GM03348 (cell line): ENCODE measurements at places on chromosomes 4 and X.

DNA sequence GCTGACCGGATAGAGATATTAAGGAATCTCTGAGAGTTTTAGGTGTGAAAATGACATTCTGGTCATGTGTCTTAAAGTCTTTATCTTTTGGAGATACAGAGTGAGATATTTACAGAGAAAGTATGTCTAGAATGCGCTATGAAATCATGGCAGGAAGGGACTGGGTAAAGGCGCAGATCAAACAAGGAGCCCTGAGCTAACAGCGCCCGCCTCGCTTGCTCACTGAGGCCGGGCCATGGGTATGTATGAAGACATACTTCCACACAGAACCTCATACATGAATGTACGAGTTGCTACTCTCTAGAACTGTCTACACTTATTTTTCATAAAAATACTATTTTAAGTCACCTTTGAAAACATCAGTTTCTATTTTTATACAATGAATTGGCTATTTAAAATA, 20.0 kb downstream of the FAM53A start:
- no peak for DNase-seq

DNA sequence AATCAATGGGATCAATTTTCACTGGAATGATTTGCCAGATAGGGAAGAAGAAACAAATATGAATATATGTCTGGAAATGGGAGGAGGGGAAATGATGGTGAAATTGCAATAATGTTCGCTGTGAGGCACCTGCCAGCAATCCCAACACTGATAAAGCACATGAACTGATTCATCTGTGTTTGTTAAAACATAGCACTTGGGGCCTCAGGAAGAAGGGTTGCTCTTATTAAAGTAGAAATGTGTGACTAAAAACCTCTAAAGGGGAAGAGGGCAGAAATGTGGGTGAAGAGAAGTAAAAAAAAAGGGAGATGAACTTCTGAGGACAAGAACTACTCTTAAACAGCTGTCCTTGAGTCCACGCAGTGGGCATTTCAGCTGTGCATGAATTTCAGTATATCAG, 101.4 kb downstream of the C4orf51 start:
- no peak for DNase-seq

DNA sequence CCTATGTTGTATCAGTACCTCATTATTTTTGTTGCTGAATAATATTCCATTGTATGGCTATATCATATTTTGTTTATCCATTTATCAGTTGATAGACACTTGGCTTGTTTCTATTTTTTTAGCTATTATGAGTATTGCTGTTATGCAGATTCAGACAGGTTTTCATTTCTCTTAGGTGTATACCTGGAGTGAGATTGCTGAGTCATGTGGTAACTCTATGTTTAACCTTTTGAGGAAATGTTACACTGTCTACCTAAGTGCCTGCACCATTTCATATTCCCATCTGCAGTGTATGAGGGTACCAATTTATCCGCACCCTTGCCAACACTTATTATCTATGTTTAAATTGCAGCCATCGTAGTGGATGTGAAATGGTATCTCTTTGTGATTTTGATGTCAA, 43.0 kb upstream of the SH3RF1 start:
- DNase-seq = no peak

- DNase-seq = peak; percentile 55
Measured at GRCh38 chrX:102745857-102746584, 25.5 kb downstream of the GPRASP3 start.

GRCh38 chrX:6678313-6678712, 143.4 kb upstream of the VCX3A start:
- DNase-seq = no peak

DNA sequence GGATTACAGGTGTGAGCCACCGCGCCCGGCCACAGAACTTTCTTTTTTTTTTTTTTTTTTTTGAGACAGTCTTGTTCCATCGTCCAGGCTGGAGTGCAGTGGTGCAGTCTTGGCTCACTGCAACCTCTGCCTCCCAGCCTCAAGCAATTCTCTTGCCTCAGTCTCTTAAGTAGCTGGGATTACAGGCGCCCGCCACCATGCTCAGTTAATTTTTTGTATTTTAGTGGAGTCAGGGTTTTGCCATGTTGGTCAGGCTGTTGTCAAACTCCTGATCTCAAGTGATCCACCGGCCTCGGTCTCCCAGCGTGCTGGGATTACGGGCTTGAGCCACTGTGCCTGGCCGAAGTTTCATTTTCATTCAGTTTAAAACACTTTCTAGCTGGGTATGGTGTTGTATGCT, 16.4 kb downstream of the FAM193A start:
- DNase-seq = no peak

- no peak for DNase-seq
Measured at GRCh38 chrX:110722135-110722534, 73.5 kb downstream of the CHRDL1 start.

DNA sequence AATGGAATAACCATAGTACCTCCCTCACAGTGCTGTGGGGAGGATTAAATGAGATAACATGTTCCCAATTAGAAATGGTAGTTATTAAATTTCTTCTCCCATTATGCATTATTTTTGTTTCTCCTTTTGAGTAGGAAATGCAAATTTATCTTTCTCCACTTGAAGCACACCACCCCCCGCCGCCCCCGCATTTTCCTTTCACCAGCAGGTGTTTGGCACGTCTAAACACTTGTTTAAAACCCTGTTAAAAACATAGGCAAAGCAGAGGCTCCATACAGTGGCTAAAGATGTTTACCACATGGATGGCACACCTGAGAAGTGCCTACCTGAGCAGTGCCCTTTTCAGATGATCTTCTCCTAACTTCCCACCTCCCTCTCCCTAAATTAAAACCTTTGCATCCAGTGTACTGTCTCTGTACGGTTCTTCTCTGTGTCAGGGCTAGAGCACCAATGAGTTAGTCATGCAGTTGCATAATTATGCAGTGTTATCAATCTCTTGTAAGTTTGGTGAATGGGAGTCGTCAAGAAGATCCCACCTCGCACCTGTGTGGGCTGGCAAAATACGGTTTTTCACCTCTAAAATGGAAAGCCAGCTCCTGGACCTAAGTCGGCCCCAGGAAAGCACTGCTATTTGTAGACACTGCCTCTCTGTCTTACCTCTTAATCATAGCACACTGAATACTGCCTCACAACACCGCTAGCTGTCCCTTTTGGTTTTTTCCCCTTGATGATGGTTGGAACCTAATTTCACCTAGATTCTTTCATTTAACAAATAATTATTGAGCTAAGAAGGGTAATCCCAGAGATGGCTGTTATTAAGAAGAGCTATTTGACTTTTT, 122.0 kb downstream of the CT47B1 start:
- no peak for DNase-seq

DNA sequence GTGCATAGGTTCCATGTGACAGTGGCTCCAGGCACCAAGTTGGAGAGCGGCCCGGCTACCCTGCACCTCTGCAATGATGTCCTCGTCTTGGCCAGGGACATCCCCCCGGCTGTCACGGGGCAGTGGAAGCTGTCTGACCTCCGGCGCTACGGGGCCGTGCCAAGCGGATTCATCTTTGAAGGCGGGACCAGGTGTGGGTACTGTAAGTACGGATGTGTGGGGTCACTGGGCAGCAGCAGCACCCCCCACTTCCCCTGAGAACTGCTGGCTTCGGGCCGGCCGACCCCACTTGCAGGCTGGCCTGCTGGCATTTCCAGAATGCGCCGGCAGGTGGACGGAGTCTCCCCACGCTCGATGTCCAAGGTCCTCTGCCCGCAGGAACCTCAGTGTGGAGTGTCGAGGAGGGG, 13.2 kb downstream of the DOK7 start:
- DNase-seq = no peak

DNA sequence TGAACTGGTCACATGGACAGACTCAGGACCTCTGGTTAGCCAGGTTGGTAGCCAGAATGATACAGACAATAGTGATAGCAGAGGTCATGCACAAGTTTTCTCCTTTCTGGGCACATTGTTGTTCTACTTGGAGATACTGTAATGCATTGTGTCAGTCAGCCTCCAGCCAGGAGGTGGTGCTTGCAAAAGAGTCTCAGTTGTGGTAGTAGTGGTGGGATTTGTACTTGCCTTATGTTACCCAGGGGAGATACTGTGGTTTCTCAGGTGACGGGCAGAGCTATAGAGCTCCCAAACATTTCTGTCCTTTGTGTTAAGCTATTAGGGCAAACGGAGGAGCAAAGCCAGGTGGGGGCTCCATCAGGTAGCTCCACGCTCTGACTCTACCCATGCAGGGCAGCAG, 190.5 kb downstream of the STPG2 start:
- no peak for DNase-seq

GRCh38 chr4:85598936-85599335, 124.0 kb downstream of the ARHGAP24 start:
- DNase-seq = no peak

DNA sequence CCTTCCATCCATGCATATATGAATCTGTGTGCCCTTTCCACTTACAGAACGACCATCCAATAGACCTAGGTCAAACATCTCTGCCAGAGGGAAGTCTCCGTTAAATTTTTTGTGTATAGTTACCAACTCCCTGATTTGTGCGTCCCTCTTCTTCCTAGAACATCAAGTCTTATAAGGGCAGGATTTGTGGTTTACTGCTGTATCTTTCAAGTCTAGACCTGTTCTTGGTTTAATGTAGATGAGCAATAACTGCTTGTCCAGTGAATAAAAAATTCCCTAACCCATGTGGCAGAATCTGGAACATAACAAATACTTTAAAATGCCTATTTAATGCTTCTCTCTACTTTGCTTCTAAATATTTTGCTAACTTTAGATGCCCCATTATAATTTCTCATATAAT, 988.8 kb downstream of the RAPGEF2 start:
- DNase-seq = no peak

GRCh38 chr4:101127176-101127790, 220.0 kb downstream of the PPP3CA start:
- DNase-seq = no peak

- DNase-seq = no peak
Measured at GRCh38 chrX:94454606-94455005, 780.6 kb downstream of the FAM133A start.

DNA sequence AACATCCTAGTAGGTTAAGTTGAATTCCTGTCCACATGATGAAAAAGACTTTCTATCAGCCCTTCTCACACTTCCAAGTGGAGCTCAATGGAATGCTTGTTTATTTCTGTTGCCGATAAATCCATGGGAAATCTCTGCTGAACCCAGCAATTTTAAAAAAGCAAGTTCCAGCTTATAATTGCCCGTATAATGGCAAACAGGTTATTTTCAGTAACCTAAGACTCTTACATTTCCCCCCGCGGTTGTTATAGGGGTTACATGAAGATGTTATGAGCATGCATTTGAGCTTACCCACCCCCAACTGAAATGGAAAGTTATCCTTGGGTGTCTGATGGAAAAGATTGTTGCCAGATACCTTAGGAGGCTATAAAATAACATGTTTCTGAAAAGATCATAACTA, 136.2 kb downstream of the PALLD start:
- no peak for DNase-seq

DNA sequence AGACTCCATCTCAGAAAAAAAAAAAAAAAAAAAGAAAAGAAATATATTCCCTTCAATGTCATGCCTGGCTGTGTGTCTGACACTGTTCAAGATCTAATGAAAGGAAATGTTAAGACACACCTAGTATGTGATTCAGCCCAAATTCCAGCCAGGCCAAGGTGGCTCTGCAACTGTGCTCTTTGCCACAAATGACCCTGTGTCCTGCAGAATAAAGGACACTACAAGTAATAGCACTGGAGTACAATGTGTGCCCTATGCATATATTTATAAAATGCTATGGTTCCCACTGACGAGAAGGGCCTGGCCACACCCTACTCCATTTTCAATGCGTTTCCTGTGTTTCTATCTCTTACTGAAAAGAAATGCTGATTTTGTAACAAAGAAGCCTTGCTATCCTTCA, 98.0 kb upstream of the SORBS2 start:
- DNase-seq = no peak

DNA sequence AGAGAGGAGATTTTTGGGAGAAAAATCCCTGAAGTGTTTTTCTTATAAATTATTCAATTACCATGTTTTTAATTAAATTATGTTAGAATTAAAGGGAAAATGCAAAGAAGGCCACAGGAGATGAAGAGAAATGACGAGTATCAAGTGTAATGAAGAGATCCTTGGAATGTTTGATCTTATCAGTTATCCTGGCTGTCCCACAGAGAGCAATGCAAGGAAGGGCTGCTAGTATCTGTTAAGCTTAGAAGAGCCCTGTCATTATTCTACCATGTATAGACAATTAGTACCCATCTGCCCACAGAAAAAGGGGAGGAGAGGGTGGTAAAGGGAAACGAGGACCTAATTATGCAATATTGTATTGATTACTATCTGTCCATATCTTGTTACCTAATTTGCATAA, 257.1 kb downstream of the BANK1 start:
- no peak for DNase-seq

GRCh38 chr4:79431839-79432238, 23.8 kb upstream of the GK2 start:
- no peak for DNase-seq
